ENCODE measurements at places on chromosomes 3 and 15. TPM values are rescaled to one million over a fixed set of nuclear protein-coding genes. Genes with fewer than 3 reads are reported as not detected.

DNA sequence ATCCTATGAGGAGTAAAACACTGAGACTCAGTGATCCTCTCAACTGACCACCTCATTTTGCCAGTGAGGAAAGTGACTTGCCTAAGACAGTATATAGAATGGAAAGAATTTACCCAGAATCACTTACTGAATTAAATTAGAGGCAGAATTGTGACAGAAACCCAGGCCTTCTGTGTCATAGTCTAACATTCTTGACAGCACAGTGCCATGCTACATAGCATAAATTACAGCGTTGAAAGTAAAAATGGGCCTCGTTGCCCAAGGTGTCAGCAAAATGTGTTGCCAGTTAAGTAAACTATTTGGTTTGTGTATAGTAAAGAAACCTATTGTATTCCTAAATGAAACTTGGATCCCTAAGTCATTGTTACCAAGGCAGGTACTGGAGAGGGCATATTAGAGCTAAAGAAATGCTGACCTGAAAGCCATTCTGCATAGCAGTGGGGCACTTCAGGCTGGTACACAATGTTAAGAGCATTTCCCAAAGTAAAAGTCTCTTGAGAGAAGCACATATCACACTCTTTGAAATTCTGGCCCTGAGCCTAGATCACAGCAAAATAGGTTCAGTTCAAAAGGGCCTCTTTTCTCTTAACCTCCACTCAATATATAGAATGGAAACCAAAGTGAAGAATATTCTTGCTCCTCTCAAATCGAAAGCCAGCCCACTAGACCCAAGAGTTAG, 53.8 kb downstream of the HMG20A start:
- DNase-seq: no peak

- no peak for DNase-seq
Measured at GRCh38 chr15:86403221-86403620, 323.6 kb downstream of the AGBL1 start.

- DNase-seq: no peak
Measured at GRCh38 chr3:53101956-53102355, 28.3 kb downstream of the RFT1 start.

GRCh38 chr3:86708893-86709292, 282.1 kb downstream of the VGLL3 start:
- DNase-seq: no peak

- DNase-seq: no peak
Measured at GRCh38 chr15:64851503-64851840, 9.8 kb downstream of the PLEKHO2 start.

GRCh38 chr15:76994971-76995945, at the start of gene PSTPIP1:
Gene PSTPIP1, plus strand, starts transcription at chr15:76995126. Its CDS starts 448 bp downstream, at chr15:76995574.
- peak; percentile 59 for DNase-seq

DNA sequence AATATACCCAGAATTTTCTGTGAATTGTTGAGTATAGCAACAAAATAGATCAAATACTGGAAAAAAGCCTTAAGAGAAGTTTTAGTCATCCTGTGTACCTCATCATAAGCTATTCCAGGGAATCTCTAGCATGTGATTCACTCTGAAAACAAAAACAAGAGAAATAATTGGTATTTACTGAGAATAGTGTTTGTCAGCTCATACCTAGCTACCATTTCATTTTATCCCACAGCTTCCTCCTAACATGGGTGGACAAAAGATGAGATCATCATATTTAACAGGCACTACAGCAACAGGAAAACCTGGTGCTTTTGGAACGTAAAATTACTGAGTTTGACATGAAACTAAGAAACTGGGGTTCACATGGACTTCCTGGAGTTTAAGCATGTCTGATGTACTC, 753.5 kb upstream of the NECTIN3 start:
- DNase-seq: no peak

DNA sequence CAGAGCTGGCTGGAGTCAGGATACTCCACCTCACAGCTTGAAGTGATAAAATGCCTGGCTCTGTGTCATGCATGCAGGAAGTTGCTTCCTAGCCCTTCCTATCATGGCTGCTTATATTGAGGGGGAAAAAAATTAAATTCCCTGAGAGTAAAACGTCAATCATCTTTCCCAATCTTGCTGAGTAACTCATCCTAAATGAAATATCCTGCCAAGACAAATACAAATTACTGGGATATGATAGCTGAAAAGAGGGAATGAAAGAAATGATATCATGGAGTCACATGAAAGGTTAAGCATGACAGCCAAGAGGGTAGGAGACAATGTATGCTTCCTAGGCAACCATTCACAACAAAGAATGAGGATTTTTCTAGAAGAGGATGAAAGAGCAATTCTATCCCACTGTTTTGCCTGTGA, 110.6 kb downstream of the ABI3BP start:
- peak; percentile 54 for DNase-seq

DNA sequence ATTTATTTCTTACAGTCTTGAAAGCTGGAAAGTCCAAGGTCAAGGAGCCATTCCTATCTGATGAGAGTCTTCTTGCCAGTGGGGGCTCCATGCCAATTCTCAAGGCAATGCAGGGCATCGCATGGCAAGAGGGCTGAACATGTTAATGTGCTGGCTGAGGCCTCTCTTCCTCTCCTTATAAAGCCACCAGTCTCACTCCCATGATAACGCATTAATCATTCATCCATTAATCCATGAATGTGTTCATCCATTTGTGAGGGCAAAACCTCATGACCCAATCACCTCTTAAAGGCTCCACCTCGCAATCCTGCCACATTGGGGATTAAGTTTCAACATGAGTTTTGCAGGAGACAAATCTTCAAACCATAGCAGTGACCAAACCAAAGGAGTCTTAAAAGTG, 118.3 kb downstream of the PROS1 start:
- DNase-seq: no peak

GRCh38 chr15:49863431-49864224, 242.8 kb downstream of the DTWD1 start:
- DNase-seq: no peak

GRCh38 chr15:52394118-52394517, 98.5 kb upstream of the MYO5C start:
- DNase-seq: no peak

DNA sequence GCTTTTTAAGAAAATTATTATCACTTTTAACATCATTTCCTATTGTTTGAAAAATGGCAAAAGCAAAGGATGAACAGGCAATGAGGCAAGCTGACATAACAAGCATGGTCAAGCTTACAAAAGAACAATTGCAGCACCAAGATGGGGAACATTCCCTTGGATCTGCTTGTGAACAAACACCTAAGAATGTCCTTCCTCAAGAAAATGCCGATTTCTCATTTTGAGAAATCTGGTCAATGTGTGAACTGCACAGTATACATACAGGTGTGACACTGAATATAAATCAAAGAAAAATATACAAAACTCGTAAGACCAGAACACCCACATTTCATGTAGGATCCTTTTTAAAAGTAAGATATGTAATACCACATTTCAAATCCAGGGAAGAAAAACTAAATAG, 58.9 kb downstream of the LRRFIP2 start:
- DNase-seq: no peak

DNA sequence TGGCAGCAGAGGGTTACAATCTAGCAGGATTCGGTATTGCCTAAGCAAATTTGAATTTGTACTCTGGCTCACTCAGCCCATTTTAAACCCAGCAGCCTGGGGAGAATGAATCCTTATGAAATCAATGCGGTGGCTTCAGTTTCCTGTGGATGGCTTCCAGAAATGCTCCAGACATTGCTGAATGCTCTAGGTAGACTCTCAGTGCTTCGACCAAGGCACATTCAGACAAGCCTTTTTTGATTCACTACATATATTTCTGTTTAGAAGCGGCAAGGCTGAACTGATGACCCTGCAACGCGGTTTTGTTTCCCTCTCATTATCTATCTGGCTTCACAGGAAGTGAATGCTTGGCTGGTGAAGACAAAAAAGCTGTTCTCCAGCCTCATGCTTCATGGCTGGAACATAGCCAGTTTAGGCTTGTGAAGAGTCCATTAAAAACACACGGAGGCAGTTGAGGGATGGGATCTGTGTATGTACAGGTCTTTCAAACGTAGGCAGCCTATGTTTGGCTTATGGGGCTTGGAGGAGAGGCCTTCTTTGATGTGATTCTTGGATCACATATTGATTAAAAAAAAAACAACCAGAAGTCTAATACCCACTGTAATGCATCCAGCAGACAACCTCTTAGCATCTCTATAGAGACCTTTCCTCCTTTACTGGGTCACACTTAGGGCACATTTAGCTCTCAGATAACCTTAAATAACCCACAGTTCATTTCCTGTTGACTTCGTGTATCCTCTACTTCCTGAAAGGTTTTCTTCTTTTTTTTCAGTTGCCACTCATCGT, 400.2 kb upstream of the TBL1XR1 start:
- peak; percentile 83 for DNase-seq

DNA sequence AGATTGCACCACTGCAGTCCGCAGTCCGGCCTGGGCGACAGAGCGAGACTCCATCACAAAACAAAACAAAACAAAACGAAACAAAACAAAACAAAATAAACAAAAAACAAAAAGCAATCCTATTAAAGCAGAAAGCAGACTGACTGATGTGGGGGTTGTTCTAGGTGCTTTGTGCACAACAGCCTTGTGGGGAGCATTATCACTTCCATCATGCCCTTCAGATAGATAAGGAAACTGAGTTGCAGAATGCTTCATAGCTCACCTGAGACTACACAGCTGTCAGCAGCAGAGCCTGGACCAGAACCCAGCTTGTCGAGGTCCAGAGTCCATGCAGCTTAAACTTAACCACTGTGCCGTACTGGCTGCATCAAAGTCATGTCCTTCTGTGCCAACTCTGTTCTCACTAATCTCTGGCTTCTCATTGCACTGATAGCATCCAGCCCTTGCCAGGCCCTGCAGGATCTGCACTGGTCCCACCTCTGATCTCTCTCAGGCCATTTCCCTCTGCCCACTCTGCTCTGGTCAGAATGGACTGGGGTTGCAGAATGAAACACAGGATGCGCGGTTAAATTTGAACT, 47.6 kb upstream of the MRPS22 start:
- no peak for DNase-seq

- no peak for DNase-seq
Measured at GRCh38 chr3:134361162-134361835, 12.9 kb downstream of the AMOTL2 start.

The IL1RAP gene
- 20.9 TPM for polyA plus RNA-seq

The SMCO1 gene
- 0.79 TPM for polyA plus RNA-seq

The KIF9 gene
- polyA plus RNA-seq: 5.1 TPM

The CKMT1A gene
- not detected for polyA plus RNA-seq

The MKRN2OS gene
- polyA plus RNA-seq: 1.3 TPM

The CPNE9 gene
- polyA plus RNA-seq: not detected

The CACNA2D3 gene
- polyA plus RNA-seq: 3.2 TPM
